ENCODE measurements at places on chromosomes 7 and 10.

GRCh38 chr10:86306628-86307278 lies 59.8 kb downstream of the GRID1 start:
- DNase-seq: peak; percentile 63

- DNase-seq: no peak
Observed at GRCh38 chr7:20835111-20835750, 48.5 kb upstream of the SP8 start.

DNA sequence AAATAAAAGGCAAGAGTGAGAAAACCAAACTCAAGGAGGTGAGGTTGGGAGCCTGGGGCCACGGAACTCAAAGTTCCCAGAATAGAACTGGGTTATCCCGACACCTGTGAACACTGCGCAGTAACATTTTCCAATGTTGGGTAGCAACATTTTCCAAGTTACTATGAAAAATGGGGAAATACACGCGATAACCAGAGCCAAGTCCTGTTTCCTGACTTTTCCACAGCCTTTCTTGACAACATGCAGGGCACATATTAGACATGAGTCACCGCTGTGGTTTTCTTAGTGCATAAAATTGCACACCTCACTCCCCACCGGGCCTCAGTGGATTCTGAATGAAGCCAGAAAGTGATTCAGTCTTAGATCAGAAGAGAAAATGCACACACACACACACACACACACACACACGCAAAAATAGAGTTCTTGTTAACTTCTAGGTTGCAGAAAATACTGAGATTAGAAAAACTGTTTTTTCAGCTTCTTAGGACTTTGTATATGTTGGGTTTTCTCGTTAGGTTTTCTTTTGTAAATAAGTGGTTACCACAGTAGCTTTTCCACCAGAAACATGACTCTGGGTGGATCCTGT lies 70.0 kb downstream of the CAMK1D start:
- peak; percentile 90 for DNase-seq

DNA sequence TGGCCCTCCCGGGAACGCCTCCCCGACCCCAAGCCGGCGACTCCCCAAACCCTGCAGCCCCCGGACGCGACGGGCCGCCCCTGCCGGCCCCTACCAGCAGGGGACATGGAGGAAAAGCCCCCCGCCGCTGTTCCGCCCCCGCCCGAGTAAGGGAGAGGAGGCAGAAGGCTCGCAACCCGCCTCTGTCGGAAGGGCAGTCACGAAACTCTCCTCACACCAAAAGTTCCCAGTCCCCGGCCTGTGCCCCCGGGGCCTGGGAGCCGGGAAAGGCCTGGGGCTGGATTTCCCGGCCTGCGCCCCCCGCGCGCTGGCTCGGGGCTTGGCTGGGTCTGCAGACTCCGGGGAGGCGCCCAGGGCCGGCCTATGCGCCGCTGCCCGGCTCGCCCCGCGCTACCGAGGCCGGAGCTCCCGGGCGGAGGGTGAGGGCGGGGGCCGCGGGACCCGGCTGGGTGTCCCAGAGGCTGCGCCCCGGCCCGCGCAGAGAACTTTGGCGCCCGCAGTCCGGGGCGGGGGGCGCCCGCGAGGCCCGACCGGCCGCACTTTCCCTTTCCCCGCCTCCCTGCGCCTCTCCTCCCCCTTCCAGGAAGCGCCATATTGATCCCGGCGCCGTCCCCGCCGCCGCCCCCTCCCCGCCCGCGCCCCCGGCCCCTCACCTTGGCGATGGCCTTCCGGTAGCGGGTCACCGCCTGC lies 728 bp downstream of the PARD3 start:
- DNase-seq: no peak

DNA sequence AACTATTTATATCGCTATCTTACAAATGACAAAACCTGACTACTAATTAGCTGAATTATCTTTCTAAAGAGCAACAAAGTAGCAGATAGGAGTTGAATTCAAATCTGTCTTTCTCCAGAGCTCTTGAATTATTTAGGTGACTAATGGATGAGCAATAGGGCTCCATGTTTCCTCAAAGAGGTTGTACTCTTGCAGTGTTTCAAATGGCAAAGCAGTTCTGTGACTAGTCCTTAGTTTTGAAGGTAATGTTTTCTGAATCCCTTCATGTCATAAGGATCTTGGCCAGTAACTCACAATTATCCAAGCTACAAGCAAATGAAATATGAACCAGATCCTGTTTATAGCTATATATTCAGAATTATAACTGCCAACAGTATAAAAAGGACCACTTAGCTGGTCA lies 999.7 kb downstream of the NRG3 start:
- no peak for DNase-seq

GRCh38 chr7:52540041-52540440 lies 495.4 kb upstream of the POM121L12 start:
- no peak for DNase-seq

DNA sequence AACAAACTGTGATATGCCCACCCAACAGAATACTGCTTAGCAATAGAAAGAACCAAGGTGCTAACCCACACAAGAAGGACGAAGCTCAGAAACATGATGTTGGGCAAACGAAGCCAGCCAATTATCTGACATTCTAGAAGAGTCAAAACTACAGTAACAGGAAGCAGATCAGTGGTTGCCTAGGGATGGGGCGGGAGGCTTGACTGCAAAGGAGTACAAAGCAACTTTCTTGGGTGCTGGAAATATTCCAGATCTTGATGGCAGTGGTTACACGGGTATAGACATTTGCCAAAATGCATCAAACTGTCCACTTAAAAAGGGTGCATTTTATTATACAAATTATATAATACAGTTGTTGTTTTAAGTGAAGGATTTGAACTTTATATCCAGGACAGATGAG lies 41.1 kb upstream of the RET start:
- DNase-seq: no peak

DNA sequence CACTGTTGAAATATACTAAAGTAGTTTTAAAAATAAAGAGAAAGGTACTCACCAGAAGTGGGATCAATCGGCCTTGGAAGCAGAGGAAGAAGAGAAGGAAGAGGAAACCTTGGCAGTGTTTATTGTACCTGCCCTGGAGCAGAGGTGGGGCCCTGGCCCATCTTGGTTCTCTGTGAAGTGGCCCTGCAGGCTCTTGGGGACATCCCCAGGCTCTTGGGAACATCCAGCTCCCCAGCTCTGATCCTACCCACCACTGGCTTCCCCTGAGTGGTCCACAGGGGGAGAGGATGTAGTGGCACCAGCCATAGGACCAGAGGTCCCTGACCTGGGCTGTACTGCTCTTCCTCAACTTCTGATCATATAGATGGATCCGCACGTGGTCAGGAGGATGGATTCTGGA lies 22.3 kb upstream of the RET start:
- no peak for DNase-seq

- no peak for DNase-seq
Observed at GRCh38 chr10:24207781-24208611, 942 bp upstream of the KIAA1217 start.

- no peak for DNase-seq
Observed at GRCh38 chr7:123209786-123210185, 10.0 kb upstream of the SLC13A1 start.

GRCh38 chr7:141402277-141402996 lies 148.8 kb upstream of the AGK start:
- DNase-seq: no peak

GRCh38 chr10:93600446-93601145 lies 439 bp downstream of the RBP4 start:
- no peak for DNase-seq

DNA sequence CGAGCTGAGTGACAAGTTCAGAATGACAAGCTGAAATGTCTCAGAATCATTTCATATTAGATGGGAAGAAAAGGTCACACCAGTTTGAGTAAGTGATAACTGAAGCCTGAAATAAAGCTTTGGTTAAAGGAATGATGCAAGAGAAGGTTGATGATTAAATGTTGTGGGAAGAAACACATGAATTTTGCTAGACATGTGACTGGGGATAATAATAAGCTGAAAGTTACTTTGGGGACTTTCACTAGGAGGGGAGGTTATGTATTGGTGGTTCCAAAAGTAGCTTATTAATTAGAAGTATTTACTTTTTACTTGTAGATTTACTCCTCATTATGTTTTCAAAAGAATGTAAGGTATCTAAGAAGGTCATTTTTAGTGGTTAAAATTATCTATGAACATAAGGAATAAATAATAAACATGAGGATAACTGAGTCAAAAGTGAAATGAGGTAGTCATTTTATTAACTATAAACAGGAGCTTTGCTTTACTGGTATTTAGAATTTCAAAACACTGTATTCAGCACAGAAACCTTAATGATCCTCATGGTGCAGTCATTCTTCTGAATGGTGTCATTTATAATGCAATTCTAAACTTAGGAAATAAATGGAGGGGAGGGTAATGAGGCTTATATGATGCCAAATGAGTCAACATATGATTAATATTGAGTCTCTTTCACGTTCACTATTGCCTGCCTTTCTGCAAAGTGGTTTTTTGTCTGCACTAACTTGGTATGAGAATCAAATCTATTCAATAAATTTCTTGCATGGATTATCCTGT lies 63.7 kb downstream of the PRKG1 start:
- no peak for DNase-seq

DNA sequence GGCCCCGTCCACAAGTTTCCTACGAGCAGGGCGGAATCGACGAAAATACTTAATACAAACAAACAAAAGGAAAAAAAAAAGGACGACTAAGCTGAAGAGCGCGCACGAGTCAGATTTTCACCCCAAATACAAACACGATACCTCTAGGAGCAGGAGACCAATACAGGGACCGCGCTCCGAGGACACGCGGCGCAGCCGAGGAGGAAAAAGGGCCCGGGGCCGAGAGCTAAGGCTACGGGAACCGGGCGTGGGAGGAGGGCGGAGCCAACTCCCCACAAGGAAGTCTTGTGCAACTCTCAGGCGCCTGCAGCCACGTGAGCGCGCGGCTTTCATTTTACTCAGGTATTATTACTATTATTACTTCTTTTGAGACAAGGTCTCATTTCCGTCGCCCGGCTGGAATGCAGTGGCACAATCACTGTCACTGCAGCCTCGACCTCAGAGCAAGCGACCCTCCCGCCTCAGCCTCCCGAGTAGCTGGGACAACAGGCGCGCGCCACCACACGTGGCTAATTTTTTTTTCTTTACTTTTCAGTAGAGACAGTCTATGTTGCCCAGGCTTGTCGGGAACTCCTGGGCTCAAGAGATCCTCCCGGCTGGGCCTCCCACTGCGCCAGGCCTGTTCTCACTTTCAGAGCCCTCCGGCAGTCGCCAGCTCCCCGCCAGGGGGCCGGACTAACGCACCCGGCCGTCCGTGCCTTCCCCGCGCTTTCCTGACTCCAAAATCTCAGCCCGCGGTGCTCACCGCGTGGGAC lies 1.2 kb downstream of the HNRNPF start:
- peak; percentile 94 for DNase-seq

GRCh38 chr7:94578614-94579013 lies 69.0 kb downstream of the CASD1 start:
- DNase-seq: no peak

DNA sequence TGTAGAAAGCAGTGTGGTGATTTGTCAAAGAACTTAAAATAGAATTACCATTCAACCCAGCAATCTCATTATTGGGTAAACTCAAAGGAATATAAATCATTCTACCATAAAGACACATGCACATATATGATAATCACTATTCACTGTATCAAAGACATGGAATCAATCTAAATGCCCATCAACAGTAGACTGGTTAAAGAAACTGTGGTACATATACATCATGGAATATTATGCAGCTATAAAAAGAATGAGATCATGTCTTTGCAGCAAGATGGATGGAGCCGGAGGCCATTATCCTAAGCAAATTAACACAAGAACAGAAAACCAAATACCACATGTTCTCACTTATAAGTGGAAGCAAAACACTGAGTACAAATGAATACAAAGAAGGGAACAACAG lies 281.5 kb upstream of the MAGI2 start:
- no peak for DNase-seq

- DNase-seq: no peak
Observed at GRCh38 chr10:8054244-8054493, 319 bp upstream of the GATA3 start.

- DNase-seq: no peak
Observed at GRCh38 chr10:91604553-91605534, 28.0 kb downstream of the PPP1R3C start.

- DNase-seq: no peak
Observed at GRCh38 chr7:26724795-26725194, 139.6 kb downstream of the SKAP2 start.

GRCh38 chr7:127986581-127987521 lies 44.4 kb downstream of the LRRC4 start:
- no peak for DNase-seq

GRCh38 chr7:73308074-73308664 lies 457 bp downstream of the NSUN5 start:
- peak; percentile 17 for DNase-seq

- DNase-seq: no peak
Observed at GRCh38 chr10:79403441-79404230, 41.8 kb downstream of the ZCCHC24 start.

DNA sequence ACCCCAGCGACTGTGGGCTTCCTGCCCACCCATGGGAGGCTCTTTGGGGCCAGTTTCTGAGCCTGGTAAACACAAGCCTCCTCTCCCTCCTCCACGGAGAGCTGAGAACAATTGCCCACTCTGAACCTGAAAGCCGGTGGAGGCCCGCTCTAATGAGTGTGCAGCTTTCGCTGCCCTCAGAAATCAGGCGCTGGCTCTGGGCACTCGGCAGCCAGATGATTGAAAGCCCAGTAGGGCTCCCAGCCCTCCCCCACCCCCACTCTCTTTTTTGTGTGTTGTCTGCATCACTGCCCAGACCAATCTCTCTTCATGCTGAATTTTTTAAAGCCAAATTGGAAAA lies 438.9 kb downstream of the RPS24 start:
- no peak for DNase-seq

- peak; percentile 66 for DNase-seq
Observed at GRCh38 chr10:124341768-124342135, 77.0 kb downstream of the OAT start.

DNA sequence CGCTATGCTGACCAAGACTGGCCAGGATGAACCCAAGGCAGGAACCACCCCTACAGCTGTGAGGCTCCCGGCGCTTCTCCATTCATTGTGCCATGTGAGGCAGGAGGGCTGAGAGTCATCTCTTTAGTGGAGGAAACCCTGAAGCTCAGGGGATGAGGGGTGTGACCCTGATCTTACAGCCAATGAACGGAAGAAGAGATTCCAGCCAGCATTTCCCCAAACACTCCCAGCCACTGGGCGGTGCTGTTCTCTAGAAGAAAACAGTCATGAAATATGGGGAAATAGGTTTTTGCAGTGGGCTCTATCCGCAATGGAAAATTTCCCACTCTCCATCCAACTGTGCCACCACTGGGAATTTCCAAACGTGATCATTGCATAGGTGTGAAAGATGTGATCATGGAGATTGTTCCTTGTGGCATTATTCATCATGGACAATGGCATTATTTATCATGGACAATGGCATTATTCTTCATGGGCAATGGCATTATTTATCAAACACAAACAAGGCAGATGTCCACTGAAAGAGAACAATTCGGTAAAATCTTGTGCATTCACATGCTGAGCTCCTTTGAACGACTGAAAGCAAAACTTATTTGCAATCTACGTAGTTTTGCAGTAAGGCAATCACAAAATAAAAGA lies 14.0 kb upstream of the SLC18A2 start:
- peak; percentile 28 for DNase-seq

DNA sequence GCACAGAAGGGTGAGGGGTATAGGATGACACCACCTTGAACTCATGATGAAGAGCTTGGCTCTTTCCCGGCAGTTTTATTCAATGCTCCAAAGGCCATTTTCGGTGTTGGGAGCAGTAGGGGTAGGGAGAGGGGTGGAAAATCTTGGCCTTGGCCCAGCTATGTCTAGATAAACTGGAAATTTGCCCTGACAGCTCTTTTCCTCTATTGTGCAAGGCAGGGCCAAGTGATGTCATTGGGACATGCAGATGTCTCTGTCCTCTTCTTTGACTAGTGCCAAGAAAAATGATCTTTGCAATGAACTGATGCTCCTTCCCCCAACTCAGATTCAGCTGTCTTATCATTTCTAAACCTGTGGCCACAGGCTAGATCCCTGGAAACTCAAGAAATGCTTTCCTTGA lies 27.7 kb upstream of the PRKCQ start:
- DNase-seq: no peak
